ENCODE measurements at places on chromosomes 6 and 20.

GRCh38 chr6:3137057-3137777, 18.7 kb downstream of the BPHL start:
- DNase-seq = no peak

- DNase-seq = no peak
Measured at GRCh38 chr20:17612992-17613327, 43.1 kb downstream of the DSTN start.

DNA sequence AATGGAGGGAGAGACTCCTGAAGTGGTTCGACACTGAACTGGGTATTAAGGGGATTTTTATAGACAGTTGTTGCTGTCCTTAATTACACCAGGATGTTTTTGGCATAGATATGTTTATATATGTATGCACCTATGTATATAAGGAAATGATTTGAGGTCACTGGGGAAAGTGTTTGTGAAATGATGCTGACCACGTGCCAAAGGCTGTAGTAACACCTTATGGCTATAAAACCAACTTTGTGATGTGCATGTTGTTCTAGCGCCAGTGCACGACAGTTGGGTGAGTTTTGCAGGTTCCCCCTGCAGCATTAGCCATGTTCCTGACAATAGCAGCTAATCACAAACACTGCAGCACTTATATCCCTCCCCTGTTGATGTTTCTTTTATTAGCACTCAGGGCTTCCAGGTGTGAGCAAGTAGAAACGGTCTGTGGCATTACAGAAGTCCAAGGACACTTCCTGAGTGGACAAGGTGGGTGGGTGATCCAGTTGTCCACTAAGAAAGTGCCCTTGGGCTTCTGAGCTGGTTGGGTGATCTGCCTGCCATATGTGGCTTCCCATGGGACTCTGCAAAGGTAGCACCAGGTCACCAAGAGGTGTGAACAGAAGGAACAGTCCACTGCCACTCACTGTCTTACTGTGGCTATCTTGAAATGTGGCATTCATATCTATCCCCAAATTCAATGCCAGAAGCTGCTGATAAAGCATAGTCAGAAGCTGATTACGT, 63.0 kb upstream of the RBM24 start:
- DNase-seq = no peak

DNA sequence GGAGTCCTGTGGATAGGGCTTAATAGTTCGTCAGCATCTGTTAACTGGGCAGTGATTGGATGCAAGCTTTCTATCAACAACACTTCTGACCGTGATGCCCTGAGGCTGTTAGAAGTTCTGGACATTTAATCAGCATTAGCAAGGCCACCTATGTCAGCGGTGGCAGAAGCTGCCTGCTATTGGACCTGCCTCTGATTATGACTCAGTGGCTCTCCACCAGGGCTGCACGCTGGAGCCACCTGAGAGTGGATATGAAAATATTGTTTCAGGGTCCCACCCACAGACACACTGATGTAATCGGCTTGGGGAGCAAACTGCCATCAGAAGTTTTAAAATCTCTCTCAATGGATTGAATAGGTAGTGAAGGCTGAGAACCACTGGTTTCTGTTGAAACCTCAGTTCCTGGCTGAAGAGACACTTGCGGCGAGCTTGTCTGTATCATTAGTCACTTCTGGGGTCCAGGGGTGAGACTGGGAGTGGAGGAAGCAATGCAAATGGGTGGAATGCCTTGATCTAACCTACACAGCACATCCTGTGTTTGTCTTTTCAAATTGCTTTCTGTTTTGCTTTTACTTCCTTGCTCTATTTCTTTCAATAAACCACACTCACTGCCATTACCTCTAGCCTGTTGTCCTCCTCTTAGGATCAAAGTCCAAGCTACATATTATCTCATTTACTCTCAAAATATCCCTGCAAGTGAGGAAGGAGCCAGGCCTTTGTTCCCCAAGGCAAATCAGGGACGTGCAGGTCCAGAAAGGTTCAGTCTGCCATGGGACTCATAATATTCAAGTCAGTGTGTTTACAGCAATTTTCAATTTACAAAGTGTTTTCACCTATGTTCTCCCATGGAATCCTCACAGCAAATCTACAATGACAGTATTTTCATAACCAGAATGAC, 4.2 kb downstream of the CLIC5 start:
- DNase-seq = no peak

GRCh38 chr6:116218172-116218633, 35.7 kb downstream of the TSPYL4 start:
- DNase-seq = no peak

DNA sequence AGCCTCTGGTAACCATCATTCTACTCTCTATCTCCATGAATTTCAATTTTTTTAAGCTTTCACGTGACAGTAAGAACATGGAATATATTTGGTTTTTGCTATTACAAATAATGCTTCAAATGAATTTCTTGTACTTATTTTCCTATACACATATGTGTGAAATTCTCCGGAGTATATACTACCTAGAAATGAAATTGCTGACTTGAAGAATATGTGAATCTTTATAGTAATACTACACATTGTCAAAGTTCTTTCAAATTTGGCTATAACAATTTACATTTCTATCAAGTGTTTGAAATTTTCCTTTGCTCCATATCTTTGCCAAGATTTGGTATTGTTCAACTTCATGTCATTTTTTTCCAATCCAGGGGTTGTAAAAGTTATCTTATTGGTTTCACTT, 11.6 kb upstream of the VGLL2 start:
- no peak for DNase-seq

- no peak for DNase-seq
Measured at GRCh38 chr6:13725052-13725451, 13.4 kb upstream of the RANBP9 start.

GRCh38 chr20:43669332-43669731, 2.4 kb downstream of the MYBL2 start:
- peak; percentile 31 for DNase-seq

DNA sequence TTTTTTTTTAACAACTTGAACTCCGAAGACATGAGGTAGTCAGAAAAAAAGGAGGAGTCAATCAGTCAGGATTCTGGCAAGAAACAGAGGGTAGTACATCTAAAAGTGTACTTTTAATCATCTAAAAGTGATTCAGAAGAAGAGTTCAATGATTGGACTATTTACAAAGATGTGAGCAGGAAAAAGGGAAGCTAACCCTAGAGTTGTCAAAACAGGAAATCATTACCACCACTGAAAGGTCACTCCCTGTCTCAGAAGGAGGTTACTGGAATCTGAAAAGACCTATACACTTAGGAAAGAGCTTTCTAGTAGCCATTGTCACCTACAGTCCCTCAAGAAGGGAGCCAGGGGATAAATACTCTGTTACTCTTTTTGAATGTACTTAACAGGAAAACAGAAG, 16.7 kb upstream of the LMBRD1 start:
- no peak for DNase-seq

GRCh38 chr6:153424719-153425400, 293.8 kb upstream of the RGS17 start:
- DNase-seq = no peak

GRCh38 chr6:90131614-90132423, 164.8 kb downstream of the BACH2 start:
- DNase-seq = no peak

DNA sequence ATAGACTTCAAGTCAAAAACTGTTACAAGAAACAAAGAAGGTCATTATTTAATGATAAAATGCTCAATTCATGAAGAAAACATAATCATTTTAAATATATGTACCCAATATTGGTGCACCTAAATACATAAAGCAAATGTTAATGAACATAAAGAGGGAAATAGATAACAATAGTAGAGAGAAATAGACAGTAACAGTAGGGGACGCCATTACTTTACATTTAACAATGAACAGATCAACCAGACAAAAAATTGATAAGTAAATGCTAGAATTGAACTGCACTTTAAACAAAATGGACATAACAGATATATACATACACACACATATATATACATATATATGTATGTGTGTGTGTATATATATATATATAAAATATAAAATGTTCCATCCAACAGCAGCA, 37.4 kb downstream of the IL22RA2 start:
- no peak for DNase-seq

GRCh38 chr20:1310506-1311190, 18.3 kb downstream of the SDCBP2 start:
- DNase-seq = no peak

GRCh38 chr20:15977758-15978157, 595.5 kb downstream of the KIF16B start:
- no peak for DNase-seq

GRCh38 chr20:3633913-3634478, 29.2 kb downstream of the GFRA4 start:
- no peak for DNase-seq

GRCh38 chr20:688809-689212, 13.2 kb upstream of the SCRT2 start:
- no peak for DNase-seq

- DNase-seq = no peak
Measured at GRCh38 chr20:3483784-3484183, 13.0 kb downstream of the ATRN start.

- DNase-seq = no peak
Measured at GRCh38 chr6:39076623-39077535, 28.3 kb downstream of the GLP1R start.

DNA sequence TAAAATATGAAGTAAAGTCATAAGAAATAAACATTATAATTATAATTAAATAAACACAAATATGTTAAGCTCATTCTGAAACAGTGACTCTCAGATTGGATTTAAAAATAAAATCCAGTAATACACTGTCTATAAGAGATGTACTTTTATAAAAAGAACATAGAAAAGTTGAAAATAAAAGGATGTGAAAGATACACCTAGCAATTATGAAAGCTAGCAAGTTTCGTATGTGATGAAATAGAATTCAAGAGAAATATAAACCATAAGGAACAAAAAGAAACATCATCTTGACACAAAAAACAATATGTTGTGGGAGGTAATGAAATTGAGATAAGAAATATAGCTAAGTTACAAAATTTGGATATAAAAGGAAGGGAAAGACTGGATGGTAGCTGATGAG, 128.6 kb upstream of the CNR1 start:
- no peak for DNase-seq

GRCh38 chr6:36124881-36125280, 5.4 kb upstream of the MAPK13 start:
- DNase-seq = no peak

GRCh38 chr20:6780433-6781190, 13.1 kb downstream of the BMP2 start:
- no peak for DNase-seq

DNA sequence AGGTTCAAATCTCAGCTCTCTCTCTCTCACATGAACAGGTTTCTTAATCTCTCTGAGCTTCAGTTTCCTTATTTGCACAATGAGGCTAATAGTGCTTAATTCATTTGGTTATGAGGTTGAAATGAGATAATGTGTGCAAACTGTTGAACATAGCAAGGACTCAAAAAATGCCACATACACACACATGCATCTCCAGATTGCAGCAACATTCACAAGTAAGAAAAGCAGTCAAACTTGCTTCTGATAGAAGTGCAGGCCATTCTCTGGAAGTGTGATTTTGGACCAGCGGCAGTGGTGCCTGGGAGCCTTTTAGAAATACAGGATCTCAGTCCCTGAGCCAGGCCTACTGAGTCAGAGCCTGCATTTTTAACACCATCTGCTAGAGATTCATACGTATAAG, 25.7 kb downstream of the GSTA4 start:
- no peak for DNase-seq

DNA sequence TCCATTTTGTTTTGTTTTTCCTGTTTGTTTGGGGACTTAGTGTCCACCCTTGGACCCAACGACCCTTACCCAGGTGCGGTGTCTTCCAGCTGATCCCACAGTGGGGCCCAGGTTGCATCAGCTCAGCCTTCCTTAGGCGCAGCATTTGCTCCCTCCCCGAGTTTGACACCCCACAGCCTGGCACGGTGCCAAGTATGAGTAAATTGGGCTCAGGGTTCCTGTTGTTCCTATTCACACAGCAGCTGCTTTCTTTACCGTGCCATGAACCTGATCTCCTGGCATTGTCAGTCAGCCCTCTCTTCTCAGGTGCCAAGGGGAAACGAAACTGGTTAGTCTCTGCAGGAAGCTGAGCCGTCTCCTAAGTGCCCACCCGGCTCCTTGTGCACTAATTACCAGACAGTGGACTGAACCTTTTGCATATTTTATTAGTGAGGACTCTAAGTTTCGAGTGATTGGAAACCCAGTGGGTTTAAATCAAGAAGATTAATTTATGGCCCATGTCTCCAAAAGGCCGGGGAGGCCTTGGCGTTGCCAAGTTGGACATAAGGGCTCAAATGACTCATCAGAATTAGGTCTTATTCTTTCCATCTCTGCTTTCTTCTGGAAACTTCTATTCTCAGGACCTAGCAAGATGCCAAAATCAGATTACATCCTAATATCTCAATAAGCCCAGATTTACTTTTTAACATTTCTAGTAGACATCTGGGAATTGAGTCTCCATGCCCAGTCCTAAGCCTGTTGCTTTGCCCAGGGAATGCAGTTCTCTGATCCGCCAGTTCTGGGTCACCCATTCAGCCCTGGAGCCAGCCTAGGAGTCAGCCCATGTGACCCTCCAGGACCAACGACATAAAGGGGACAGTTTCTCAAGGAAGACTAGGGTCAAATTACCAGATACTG, 68.8 kb downstream of the TSHZ2 start:
- peak; percentile 35 for DNase-seq

DNA sequence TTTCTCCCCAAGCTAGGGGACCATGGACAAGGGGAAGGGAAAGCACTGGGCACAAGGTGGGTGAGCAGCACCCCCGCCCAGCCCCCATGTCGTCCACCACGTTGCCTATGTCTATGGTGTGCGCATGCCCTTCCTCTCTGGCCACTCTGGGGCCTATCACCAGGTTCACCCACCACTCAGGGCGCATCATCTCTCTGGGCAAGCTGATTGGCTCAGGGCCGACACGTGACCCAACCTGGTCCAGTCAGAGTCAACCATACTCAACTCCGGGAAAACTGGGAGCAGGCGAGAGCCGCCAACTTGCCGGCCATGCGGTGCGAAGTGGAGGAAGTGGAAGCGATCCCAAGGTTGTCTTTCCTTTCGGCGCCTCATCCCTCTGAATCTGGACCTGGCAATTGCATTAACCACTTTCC, 25.9 kb downstream of the ACSS1 start:
- DNase-seq = no peak

DNA sequence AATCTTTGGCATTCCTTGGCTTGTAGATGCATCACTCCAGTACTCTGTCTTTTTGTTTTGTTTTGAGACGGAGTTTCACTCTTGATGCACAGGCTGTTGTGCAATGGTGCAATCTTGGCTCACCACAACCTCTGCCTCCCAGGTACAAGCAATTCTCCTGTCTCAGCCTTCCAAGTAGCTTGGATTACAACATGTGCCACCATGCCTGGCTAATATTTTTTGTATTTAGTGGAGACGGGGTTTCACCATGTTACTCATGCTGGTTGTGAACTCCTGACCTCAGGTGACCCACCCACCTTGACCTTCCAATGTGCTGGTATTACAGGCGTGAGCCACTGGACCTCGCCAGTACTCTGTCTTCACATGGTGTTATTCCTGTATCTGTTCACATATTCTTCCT, 35.8 kb upstream of the LGSN start:
- DNase-seq = no peak

- DNase-seq = no peak
Measured at GRCh38 chr6:109867970-109868358, 110.1 kb upstream of the GPR6 start.

DNA sequence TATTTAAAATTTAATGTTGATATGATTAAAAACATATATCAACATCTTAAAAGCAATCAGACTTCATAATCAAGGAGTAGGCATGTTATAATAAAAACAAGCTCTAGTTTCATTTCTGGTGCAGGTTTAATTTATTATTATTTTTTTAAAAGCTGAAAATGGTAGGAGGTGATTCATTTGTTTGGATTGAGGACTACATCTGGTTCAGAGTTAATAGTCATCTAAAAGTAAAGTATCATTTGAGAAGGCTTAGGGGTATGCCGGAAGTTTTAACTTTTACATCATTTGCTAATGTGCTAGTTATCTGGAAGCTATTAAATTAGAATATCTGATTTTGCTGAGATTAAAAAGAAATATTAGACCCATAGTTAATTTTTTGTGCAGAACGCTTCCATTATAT, 169.5 kb upstream of the LAMA2 start:
- DNase-seq = no peak

All from RWPE1 (cell line).